Activated T-helper 2 cell treated with anti-CD3 and anti-CD28 coated beads, Interferon-gamma antibody, Interleukin-2, Interleukin-4, amounts not matched to agents 10 μg/mL and 5 μg/mL and 100 μg/mL, durations not matched to agents 14 hours and 24 hours and 36 hours (primary cell): ENCODE measurements at places on chromosomes 4 and X. TPM values are rescaled to one million over a fixed set of nuclear protein-coding genes. Genes with fewer than 3 reads are reported as not detected.
A peak's percentile ranks its signal among the peaks of the same experiment; 100 is the strongest.

- DNase-seq = no peak
Measured at GRCh38 chr4:182294451-182294850, 51.2 kb downstream of the TENM3 start.

- DNase-seq = peak; percentile 55
Measured at GRCh38 chrX:43656005-43656494, at the start of gene MAOA. Gene MAOA, plus strand, starts transcription at chrX:43656299. Its CDS starts 43 bp downstream, at chrX:43656342.

Gene ZCCHC13
- not detected in 2 replicates for total RNA-seq

GRCh38 chr4:182827954-182828353 is 89.2 kb downstream of the DCTD start:
- DNase-seq = no peak

DNA sequence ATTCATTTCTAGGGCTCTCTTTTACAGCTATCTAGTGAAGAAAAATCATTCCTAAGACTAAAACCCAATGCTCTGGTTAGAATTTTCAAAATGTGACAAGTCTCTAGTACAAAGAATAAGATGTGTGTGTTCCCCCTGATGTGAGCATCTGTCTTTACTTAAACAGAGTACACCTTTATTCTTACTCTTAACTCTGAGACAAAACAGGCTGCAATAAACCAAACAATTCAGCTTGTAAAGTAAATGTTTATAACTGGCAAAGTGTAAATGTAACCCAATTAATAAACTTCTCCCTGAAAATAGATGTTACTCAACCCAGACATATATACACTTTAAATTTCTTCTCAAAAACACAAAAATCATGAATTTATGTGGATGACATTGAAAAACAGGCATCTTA is 51.6 kb downstream of the PTCHD1 start:
- DNase-seq = no peak

DNA sequence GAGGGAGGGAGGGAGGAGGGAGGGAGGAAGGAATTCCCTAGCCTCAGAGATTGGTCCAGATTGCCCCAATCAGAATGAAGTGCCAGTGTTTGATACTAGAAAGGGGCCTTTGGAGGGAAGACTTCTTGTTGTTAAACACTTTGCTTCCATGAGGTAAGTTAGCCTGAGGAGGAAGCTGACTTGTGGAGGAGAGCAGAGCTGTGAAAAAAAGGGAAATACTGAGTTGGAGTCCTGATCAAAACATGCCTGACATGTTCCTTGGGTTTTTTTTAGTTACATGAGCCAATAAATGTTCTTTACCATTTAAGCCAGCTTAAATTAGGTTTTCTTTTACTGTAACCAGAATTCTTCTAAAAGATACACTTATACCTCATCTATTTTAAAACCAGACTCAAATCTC is 57.6 kb downstream of the GSX2 start:
- DNase-seq = no peak

Gene PTPN13
- 0.18 and 0.25 TPM in 2 replicates for total RNA-seq

- DNase-seq = peak; percentile 40
Measured at GRCh38 chr4:153684182-153684970, at the start of gene TLR2. Gene TLR2, plus strand, starts transcription at chr4:153684280. Its CDS starts 18,628 bp downstream, at chr4:153702908.

GRCh38 chrX:43758044-43758443 is 101.9 kb downstream of the MAOA start:
- DNase-seq = no peak

DNA sequence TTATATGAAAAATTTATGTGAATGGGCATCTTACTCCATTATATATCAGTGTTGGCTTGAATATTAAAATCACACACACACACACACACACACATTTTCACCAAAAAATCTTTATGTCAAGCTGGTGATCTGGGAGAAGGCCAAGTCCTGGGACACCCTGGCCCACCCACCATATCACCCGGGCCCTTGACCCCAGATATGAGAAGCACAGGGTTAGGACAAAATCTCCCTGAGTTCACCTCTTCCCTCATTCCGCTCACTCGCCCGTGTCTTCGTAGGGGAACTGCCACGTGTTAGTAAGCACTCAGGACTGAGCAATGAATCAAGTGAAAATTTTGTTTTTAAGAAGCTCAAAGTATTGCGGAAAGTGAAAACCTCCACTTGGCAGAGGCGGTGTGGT is 103.8 kb upstream of the PSAPL1 start:
- no peak for DNase-seq

Gene POF1B
- 0.16 TPM in 1 of 2 replicates, not detected in the other for total RNA-seq

DNA sequence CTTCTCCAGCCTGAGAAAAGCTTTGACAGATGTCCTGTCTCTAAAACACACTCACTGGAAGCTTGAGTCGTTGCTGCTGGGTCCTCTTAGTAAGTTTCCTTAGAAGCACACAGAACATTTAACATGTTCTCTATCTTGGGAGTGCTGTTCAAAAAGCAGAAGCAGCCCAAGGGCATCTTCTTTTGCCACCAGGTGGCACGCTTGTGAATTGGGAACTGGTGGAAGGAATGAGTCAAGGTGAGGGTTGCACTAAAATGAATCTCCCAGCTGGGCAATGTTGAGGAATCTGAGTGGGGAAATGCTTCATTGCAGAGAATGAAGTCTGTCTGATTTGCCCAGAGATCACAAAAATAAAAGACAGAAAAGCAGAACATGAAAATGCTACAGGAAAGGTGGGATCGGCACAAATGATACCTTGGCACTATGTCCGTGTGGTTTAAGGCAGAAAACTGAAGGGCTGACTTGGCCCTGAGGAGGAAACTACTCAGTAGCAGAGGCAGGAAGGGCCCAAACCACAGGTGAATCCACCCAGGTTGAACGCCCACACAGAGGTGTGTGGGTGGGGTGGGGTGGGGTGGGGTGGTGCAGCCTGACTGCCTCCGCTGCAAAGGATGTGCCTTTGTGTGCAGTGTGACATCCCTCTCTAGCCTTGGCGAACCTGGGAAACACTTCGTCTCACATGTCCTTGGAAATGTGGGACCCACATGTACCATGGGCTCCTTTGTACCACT is 26.0 kb downstream of the KIT start:
- DNase-seq = peak; percentile 16

DNA sequence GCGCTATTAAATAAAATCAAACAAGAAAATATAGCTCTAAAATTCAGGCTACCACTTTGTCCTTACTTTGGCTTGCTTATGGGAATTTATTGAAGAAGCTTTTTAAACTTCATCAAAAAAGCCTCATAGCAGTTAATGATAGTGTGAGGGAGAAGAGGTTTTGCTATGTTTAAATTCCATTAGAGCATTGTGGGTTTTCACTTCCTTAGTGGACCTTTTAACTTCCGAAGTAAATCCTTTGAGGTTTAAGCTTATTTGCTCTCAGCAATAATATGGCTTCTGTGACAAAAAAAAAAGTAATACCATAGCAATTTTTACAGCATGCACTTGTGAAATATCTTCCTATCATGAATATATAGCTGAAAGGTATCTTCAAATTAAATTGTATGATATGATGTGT is 120.2 kb upstream of the NDST4 start:
- DNase-seq = no peak

Gene SH2D1A
- 54.9 and 57.7 TPM in 2 replicates for total RNA-seq

Gene TBC1D8B
- 0.43 and 0.46 TPM in 2 replicates for total RNA-seq

Gene EGF
- total RNA-seq = not detected in 2 replicates

GRCh38 chr4:36966756-36967460 is 277.6 kb upstream of the NWD2 start:
- DNase-seq = no peak

- DNase-seq = peak; percentile 72
Measured at GRCh38 chr4:36285784-36286480, 4.5 kb downstream of the DTHD1 start.

GRCh38 chrX:42678133-42678532 is 99.8 kb downstream of the PPP1R2C start:
- no peak for DNase-seq

GRCh38 chrX:135509885-135510284 is 10.6 kb upstream of the INTS6L start:
- DNase-seq = no peak

Gene PFKFB1
- total RNA-seq = 0.25 and 0.50 TPM in 2 replicates
